Spinal cord (tissue), 10 donors: ENCODE measurements at places on chromosomes 3 and 15. TPM values are rescaled to one million over a fixed set of nuclear protein-coding genes. Genes with fewer than 3 reads are reported as not detected.
A peak's percentile ranks its signal among the peaks of the same experiment; 100 is the strongest.

GRCh38 chr15:92020804-92021203, 167.3 kb downstream of the SLCO3A1 start:
- no peak for DNase-seq

The ACSBG1 gene
- total RNA-seq, result 11.6 TPM

GRCh38 chr3:48301800-48302166, 31.7 kb downstream of the SPINK8 start:
- peak; percentile 24 for DNase-seq

- peak; percentile 72 for DNase-seq
These were observed 436.2 kb downstream of the OCA2 start for GRCh38 chr15:27662892-27663291.

DNA sequence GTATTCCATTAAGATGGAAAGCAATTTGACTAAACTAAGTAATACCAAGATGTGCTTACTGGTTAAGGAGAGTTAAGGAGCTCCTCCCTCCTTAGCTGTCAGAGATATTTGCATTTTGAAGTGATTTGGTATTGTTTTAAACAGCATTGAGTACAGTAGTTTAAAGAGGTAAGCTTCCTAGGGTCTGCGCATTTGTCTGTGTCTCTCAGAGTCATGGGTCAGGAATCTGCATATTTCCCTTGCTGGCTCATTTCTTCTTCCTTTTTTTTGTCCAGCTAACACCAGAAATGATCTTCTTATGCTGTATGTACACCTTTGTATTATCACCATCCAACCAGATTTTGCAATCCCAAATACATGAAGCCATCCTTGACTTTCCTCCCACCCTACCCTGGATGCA, 163.0 kb upstream of the BFSP2 start:
- DNase-seq, result no peak

DNA sequence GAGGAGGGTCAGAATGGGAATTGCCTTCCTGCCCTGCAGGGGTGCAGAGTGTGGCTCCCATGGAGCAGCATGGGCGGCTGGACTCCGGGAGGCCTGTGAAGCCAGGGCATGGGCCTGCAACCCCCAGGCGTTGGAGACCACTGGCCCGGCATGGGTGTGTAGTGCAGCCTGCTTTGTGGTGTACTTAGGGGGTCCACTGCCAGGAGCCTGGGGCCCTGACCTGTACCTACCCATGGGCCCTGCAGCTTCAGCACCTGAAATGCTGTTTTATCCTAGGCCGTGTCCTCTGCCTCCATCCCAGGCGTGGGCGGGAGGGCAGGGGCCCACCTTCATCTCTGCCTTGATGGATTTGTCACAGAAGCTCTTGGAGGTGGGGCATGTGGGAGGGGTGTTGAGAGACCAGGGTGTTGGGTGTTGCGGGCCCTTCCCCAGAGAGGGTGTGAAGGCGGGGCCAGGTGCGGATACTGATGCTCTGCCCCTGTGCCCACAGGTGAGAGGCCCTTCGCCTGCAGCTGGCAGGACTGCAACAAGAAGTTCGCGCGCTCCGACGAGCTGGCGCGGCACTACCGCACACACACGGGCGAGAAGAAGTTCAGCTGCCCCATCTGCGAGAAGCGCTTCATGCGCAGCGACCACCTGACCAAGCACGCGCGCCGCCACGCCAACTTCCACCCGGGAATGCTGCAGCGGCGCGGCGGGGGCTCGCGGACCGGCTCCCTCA, 45.0 kb downstream of the KLF13 start:
- no peak for DNase-seq

- no peak for DNase-seq
These were observed 460.8 kb downstream of the MAGI1 start for GRCh38 chr3:65577843-65578430.

DNA sequence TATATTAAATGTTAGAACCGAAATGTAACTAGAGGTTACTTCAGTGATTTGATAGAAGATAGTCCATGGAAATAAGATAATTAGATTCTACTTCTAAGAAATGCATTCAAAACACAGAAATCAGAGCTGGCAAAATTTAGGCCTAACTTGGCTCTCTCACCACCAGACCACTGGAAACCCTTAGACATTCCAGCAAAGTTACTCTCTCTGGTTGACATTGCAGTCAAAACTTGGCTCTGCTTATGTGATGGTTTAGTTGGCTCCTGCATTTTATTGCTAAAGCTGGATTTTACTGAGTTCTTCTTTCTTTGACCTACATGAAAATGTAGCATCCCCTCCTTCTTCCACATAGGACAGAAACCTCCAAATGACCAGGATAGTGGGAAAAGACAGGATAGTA, 35.4 kb upstream of the CBLB start:
- no peak for DNase-seq

- no peak for DNase-seq
These were observed 45.5 kb upstream of the BOC start for GRCh38 chr3:113165841-113166240.

GRCh38 chr3:29338377-29338776, 57.5 kb downstream of the RBMS3 start:
- DNase-seq, result no peak

DNA sequence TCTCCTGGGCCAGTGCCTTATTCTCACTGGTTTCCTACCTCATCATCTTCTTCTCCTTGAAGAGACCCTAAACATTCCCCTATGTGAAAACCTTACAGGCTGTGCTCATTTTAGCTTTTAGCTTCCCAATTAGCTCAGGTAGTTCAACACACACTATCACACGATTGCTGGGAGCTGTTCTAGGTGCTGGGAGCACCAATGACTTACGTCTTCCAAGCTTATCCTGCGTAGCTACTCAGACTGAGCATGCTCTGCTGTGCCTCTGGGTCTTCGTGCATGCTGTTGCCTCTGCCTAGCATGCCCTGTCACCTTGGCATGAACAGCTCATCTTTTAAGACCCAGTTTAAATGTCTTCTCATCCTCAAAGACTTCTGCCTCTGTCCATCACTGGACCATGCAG, 55.7 kb upstream of the APEH start:
- no peak for DNase-seq

- no peak for DNase-seq
These were observed 117.8 kb downstream of the OXNAD1 start for GRCh38 chr3:16382845-16383244.

GRCh38 chr15:23801881-23802280, 114.8 kb upstream of the NDN start:
- no peak for DNase-seq

DNA sequence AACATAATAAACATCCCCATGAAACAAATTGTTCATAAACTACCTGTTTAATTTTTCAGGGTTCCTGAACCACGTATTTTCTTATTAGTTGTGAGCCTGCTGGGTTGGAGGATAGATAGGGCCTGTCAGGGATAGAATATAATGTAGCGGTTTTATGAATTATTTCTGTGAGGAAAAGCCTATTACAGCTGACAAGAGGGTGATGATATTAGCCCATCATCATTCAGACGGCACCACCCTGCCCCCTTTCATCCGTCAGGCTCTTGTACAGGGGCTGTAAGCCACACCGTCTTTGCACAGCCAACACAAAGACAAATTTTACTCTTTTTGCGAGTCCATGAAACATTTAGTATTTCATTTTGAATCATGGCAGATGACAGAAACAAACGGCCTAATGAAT, 335.3 kb upstream of the TMCO5A start:
- no peak for DNase-seq

The SLC2A2 gene
- total RNA-seq, result not detected

DNA sequence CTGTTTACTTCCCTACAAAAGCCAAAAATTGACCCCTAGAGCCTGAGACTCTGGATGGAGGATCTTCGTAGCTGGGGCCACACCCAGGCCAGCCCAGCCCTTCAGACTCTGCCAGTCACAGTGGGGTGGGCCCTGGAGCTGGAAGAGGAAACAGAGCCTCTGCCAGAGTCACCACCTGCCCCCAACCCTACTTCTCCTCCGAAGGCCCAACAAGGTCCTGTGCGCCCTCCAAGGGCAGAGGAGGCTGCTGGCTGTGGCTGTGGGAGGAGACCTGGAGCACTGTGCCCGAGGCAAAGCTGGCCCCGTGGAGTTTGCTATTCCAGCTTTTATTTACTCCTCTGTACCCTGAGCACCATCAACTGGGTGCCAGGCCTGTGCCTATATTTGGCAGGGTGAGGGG, 19.0 kb downstream of the CISH start:
- DNase-seq, result no peak

- peak; percentile 8 for DNase-seq
These were observed 68.0 kb downstream of the LRRK1 start for GRCh38 chr15:100987143-100987542.

GRCh38 chr3:52022323-52023100, 26.8 kb upstream of the RPL29 start:
- no peak for DNase-seq

DNA sequence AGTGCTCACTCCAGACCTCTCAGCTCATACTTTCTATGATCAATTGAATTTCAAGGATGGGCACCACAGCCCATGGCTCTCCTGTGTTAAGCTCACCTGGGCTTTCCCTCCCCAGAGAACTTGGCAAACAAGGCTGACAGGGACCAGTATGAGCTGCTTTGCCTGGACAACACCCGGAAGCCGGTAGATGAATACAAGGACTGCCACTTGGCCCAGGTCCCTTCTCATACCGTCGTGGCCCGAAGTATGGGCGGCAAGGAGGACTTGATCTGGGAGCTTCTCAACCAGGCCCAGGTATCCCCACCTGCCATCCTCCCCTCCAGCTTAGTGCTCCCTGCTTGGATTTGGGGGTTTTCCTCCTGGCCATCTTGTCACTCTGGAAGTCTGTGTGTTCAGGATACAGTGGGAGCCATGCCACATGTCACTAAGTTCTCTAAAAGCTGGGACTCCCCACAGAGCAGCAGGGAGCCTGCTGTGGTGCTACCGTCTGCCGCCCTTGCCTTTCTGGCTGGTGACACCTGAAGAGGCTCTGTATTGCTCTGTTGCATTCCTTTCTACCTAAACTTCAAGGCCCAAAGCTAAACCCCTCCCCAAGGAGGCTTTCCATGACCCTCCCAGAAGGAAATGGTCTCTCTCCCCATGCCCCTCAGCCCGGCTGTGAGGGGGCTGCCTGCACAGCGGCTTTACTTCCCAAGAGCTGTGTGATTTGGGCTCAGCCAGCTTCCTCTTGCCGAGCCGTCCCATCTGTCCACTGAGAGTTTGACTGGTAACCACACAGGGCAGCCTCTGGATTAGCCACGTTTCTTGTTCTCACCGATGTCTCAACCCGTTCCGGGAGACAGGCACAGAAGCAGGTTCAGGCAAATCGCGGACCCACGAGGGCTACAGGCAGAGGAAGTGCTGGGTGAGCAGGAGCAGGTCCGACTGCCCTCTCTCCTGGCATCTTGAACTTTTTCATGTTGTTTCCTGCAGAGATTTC, 10.8 kb downstream of the TF start:
- no peak for DNase-seq

The CLDN18 gene
- not detected for total RNA-seq

GRCh38 chr15:49229922-49230321, 59.9 kb downstream of the GALK2 start:
- DNase-seq, result no peak

The ZBED2 gene
- total RNA-seq, result not detected

- no peak for DNase-seq
These were observed 92.8 kb downstream of the DAPK2 start for GRCh38 chr15:63953524-63953923.

The PLSCR2 gene
- total RNA-seq, result 0.22 TPM

The FBXW12 gene
- 0.61 TPM for total RNA-seq
